ENCODE measurements at places on chromosomes 6 and 20.

DNA sequence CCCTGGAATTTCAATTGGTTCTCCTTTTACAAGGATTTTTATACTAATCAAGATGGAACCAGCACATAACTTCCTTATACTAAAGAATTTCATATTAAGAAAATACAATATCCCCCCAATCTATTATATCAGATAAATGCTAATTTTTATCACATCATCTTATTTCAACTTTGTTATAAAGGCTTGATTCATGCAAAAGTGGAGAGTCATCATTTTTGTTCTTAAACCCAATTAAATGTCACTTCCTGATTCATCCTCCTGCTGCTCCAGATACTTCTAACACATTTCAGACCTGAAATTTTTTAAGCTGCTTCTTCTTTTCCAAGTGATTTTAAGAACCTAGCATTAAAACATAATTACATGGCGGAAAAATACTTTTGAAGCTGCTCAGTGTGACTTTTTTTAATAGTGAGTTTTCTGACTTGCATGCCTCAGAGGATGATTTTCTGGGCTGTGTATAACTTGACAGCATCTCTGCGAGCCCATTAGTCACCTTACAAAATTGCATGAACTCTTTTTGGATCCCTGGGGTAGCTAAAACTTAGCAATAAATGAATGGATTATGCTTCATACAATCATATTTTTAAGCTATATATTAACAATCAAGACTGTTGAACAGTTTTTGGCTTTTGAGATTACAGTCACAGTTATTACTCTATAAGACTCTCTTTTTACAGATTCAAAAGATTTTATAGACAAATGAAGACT is 134.1 kb downstream of the ELOVL4 start:
- no peak for DNase-seq

DNA sequence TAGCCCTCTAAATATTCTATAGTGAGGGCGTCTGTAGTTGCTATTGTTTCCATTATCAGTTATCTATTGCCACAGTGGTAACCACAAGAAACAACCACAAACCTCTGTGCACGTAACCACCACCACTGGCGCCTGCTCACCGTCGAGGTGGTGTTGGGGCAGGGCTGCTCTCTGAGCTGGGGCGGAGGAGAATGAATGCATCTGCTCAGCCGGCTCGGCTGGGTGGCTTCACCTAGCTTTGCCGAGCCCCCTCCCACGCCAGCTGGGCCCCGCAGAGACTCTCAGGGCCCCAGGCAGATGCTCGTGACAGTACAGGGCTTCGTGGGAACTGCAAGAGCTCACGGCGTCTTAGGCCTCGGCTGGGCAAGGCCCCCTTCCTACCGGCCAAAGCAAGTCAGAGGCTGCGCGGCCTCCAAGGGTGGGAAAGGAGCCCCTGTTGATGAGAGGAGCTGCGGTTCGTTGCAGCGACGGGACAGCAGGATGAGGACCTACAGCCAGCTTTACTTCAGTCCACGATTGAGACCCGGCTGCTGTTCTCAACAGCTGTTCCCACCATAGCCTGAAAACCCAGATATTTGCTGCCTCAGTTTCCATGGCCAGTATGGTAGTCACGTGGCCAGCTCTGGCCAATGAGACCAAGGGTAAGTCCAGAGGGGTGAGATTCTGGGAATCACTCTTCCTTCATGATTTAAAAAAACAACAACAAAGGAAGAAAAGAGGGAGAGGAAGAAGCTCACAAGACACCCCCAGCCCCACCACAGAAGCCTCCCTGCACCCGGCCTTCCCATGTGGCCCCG is 120.2 kb upstream of the AFDN start:
- DNase-seq: peak; percentile 77

DNA sequence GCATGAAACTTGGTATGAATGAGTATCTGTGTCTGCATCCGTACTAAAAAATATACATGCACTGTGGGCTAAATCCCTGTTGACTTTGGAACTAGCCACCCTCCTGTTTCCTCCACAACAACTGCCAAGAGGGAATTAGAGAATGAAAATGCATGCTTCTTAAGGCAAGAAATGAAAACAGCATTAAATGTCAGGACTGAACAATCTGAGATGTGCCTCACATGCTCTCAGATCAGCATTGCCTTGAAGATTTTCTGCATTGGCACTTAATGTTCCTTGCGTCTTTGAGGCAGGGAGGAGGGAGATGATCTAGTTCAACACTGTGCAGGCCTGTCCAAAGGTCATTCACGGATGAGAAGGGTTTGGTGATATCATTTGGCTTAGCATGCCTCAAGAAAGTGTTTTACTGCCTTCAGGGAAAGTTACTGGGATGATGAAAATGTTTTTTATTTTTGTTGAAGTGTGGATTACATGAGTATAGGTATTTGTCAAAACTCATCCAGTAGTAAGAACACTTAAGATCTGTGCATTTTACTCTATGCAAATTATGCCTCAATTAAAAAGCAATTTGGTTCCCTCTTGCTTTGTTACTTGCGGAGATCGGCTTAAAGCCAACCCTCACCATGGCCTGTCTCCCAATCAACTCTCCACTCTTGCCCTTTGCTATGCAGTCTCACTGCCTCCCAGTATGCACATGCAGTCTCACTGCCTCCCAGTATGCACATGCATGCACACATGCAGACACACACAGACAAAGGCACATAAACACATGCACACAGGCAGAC is 47.5 kb upstream of the RIN2 start:
- DNase-seq: no peak

GRCh38 chr6:126148853-126149252 is 162.5 kb downstream of the TRMT11 start:
- DNase-seq: no peak

GRCh38 chr20:32522776-32523612 is 62.1 kb downstream of the NOL4L start:
- no peak for DNase-seq

- DNase-seq: no peak
Observed at GRCh38 chr20:63323357-63323981, 30.5 kb downstream of the COL20A1 start.

DNA sequence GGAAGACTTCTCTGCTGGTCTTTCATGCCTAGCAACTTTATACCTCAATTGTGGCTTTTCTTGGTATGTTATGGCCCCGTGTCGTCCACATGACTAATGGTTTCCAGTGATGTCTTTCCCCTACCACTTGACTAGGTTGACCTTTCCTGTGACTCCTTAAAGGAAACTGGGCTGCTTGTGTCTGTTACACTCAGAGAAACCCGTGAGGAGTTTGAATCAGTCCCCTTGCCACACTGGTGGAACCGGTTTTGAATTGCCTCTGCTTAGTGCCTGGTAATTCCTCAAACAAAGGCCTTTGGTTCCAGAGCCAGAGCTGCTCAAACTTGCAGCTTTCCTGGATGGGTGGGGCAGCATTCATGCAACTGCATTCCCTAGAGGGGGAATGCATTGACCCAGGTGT is 21.9 kb downstream of the ECT2L start:
- DNase-seq: no peak

GRCh38 chr6:32967151-32968091 is 973 bp upstream of the BRD2 start:
- no peak for DNase-seq

DNA sequence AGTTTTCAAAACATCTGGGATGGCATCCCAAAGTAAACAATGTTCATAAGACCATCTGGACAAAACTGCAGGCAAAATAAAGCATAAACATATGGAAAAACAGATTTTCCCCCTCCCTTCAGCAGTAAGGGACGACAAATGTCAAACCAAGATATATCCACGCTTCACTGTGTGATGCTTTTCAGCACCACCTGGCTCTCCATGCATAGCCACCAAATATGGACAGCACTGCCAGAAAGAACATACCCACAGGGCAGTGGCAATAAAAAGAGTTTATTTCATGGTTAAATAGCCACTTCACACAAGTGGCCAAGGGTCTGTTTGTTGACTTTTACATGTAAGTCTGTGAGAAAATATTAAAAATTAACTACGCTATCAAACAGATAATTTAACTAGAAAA is 23.1 kb downstream of the USP45 start:
- no peak for DNase-seq

DNA sequence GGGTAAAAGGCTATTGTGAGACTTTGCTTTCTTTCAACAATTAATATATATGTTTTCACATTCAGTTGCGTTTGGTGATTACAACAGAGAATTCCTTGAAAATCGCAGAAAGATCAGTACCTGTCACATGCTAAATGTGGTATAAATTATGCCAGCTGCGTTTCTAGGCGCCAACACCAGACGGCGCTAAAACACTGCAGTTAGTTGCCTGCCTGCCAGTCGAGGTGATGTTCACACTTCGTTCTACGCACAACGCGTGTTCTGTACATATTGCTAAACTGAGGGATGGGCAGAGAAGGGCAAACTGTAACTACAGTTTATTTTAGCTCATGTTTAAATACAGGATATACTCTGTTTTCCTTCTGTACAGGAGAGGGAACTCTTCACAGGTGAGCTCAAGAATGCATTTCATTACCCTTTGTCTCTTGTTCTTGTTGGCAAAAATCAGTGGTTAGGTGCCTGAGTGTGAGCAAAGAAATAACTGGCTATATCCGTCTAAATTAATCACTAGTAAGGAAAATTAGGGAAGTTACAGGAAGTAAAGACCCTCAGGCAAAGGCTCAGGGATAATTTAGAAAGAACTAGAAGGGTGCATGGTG is 100.1 kb upstream of the RGS17 start:
- DNase-seq: no peak

- no peak for DNase-seq
Observed at GRCh38 chr6:162149786-162150185, 577.8 kb downstream of the PRKN start.

DNA sequence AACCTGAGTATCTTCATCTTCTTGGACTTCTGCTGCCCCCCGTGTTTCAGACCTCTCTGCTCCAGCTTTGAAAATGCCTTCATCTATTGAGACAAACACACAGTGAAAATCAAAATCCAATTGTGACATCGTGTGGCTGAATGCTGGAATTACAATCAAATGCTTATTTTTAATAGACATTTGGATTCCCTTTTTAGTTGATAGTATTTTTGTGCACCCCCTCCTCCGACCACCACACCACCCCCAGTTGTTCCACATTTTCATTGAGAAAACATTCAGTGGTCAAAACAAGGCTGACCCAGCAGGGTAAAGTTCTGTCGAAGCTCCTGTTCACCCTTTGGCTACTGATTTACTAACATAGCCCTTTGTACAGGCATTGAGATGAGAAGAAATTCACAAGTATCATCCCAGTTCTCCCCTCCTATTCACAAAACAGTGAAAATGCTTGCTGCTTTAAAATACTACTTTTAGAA is 79.0 kb downstream of the NRSN1 start:
- DNase-seq: no peak

- DNase-seq: no peak
Observed at GRCh38 chr6:16043171-16044135, 85.4 kb upstream of the MYLIP start.

- no peak for DNase-seq
Observed at GRCh38 chr20:2254333-2254732, 41.5 kb upstream of the TGM3 start.

GRCh38 chr20:54291339-54292010 is 83.6 kb downstream of the PFDN4 start:
- no peak for DNase-seq

DNA sequence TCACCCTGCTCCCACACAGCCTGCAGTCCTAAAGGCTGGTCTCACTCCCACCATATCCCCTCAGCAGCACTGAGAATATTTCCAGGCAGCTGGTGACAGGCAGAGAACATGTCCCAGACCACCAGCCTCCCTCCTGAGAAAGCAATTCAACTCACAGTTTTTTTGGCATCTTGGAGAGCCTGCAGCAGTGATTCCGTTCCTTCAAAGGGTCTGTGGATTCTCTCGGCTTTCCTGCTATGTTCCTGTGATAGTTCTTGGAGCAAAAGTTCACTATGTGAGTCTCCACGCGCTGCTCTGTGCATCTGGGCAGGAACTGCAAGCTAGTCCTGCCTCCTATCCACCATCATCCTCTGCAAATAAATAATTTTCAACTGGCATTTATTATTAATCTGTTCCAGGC is 448.3 kb upstream of the HSF2 start:
- DNase-seq: no peak

- DNase-seq: no peak
Observed at GRCh38 chr6:151154418-151154817, 85.3 kb upstream of the AKAP12 start.

GRCh38 chr6:140821196-140821595 is 1311.5 kb upstream of the GJE1 start:
- no peak for DNase-seq

DNA sequence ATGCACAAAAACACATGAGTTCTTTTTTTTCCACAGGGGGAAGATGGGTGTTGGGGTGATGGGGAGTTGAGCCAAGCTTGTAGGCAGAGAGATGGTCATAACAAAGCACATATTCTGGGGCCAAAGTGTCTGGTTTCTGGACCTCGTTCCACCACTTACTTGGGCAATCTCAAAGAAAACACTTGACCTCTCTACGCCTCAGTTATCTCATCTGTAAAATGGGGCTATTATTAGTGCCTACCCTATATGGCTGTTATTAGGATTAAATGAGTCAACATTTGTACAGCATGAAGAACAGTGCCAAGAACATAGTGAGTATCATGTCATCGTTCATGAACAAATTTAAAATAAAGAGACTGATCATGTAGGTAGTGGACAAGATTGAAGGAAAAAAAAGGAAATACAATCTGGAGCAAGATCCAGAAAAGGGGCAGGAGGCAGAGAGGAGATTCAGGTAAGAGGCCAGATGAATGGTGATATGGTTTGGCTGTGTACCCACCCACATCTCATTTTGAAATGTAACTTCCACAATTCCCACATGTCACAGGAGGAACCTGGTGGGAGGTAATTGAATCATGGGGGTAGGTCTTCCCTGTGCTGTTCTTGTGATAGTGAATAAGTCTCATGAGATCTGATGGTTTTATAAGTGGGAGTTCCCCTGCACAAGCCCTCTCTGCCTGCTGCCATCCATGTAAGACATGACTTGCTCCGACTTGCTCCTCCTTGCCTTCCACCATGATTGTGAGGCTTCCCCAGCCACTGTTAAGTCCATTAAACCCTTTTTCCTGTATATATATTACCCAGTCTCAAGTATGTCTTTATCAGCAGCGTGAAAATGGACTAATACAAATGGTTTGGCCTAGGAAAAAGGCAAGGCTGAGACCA is 14.2 kb downstream of the EEF1E1 start:
- no peak for DNase-seq

Data from activated T-helper 1 cell treated with anti-CD3 and anti-CD28 coated beads, Interleukin-12 subunit alpha, Interleukin-12 subunit beta, Interleukin-2, Interleukin-4 antibody, amounts not matched to agents 30 ng/mL and 10 ng/mL and 1 ng/mL, durations not matched to agents 14 hours and 24 hours and 36 hours (primary cell).